ENCODE measurements at places on chromosomes 7 and 10.

DNA sequence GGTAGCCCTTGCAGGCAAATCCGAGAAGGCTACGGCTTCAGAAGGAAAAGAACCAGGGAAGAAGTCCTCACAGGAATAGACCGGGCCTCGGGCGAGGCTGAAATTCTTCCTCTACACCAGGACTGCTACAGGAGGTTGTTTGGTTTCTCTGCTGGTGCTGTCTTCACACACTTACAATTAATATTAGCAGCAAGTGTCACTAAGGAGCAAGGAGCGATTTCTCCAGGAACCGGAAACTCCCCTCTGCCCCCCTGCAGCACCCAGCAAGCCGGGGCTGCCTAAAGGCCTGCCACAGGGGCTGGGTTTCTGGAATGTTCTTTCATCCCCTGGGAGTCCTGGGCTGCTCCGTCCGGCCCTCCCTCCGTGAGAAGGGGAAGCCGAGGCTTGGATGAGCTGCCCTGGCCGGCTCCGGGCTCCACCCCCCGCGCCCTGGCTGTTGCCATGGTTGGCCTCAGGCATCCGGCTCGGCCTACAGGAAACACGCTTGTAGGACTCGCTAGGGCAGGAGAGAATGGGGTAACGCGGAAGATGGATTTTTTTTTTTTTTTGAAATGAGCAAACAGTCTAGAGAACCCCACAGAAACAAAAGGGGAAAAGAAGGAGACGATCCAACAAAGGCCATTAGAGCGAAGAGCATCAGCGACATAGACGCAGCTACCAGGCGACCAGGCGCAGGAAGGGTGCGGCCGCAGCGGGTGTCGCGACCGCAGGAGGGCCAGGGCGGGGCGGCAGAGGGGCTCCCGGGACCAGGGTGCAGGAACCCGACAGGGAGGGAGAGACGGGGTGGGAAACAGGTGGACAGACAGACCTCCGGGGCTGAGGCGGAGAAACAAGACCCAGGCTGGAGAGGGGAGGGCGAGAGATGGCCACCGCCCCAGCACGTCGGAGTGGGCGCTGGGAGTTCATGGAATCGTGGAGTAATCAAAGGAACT is 33.0 kb downstream of the EN2 start:
- peak; percentile 69 for DNase-seq

DNA sequence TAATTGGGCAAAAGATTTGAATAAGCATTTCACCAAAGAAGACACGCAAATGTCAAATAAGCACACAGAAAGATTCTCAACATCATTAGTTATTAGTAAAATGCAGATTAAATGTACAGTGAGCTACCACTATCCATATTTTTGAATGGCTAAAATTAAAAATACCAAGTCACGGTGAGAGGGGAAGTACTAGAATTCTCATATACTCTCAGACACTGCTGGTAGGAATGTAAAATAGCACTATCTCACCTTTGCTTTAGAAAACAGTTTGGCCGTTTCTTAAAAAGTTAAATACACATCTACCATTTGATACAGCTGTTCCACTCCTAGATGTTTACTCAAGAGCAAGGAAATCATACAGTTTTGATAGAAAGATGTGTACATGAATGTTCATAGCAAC is 115.8 kb upstream of the CELF2 start:
- DNase-seq, result no peak

GRCh38 chr7:20200971-20201370 is 16.2 kb downstream of the MACC1 start:
- DNase-seq, result no peak

DNA sequence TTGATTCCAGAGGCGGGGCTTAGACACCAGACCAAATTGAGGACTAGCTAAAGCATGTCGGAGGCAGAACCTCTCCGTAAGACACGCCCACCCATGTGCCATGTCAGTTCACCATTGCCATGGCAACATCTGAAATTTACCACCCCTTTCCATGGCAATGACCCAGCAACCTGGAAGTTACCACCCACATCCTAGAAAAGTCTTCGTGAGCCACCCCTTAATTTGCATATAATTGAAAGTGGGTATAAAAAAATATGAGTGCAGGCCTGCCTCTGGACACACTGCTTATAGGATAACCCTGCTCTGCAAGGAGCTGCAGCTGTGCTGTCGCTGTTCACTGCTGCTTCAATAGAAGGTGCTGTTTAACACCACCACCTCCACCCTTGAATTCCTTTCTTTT is 28.0 kb downstream of the TMEM270 start:
- no peak for DNase-seq

DNA sequence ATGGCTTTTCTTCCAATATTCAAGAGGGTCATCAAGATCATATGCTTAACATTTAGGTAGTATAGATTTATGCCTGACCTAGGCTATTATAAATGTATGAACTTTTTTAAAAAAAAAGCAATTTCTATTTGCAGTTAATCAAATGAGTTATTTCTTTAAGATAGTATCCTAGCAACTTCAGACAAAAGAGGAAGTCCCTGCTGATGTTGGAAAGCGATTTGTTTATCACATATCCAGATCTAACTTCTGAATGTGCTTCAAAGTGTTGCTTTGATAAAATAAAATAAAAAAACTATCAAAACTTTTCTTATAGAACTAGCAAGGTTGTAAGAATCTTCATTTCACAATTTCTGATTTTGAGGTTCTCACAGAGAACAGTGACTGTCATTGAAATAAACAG is 401.9 kb upstream of the PHF14 start:
- no peak for DNase-seq

DNA sequence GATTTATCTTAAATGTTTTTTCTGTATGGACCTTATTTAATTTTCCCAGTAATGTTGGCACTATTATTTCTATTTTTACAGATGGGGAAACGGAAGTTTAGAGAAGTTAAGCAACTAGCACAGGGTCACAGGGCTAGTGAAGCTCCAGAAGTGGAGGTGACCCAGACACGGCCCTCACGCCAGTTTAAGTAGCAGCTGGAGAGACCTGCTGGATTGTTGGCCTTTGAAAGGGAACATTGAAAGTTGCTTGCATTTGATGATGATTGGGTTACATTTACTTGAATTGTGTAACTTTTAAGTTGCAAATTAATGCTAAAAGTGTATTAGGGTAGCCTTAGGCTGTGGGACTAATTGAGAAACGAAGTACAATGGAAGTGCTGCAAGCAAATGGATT is 25.6 kb downstream of the CDK14 start:
- DNase-seq, result no peak

- DNase-seq, result no peak
These were observed 341.5 kb downstream of the OTUD1 start for GRCh38 chr10:23780331-23780730.

DNA sequence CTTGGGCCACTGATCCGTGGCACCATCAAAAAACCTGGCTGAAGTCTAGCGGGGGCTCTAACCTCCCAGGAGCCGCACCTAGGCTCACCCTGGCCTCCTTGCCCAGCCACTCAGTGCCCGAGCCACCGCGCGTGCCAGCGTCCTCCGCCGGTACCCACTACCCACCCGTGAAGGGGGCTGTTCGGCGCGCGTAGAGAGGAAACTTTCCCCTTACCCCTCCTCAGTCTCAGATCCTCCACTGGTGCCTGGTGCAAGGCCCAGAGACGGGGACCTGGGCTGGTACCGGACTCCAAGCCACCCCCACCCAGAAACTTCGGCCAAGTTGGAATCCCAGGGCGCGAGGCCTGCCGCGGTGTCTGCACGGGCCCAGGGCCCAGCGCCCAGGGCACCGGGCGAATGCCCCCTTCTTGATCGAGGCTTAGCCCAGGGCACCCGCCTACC is 3.5 kb upstream of the EBF3 start:
- no peak for DNase-seq

- DNase-seq, result no peak
These were observed 95.5 kb upstream of the SMNDC1 start for GRCh38 chr10:110399965-110400933.

DNA sequence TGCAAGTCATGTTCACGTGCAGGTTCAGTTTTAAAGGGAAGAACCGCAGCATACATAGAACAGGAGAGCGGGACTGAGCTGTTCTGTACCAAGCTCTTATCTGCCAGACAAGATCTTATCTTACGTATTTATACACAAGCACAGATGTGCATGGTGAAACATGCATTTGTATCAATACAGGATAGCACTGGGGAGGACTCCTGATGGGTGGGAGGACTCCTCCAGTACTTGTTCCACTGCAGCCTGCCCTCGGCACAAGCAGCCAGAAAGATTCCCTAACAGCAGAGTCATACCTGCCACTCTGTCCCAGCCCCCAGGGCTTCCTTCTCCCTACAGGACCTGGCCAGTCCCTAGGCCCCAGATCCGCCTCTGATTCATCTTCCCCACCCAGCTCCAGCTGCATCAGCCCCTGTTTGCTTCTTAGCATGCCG is 13.2 kb upstream of the PRKCQ start:
- no peak for DNase-seq

GRCh38 chr7:135938563-135938962 is 38.6 kb downstream of the MTPN start:
- DNase-seq, result no peak

DNA sequence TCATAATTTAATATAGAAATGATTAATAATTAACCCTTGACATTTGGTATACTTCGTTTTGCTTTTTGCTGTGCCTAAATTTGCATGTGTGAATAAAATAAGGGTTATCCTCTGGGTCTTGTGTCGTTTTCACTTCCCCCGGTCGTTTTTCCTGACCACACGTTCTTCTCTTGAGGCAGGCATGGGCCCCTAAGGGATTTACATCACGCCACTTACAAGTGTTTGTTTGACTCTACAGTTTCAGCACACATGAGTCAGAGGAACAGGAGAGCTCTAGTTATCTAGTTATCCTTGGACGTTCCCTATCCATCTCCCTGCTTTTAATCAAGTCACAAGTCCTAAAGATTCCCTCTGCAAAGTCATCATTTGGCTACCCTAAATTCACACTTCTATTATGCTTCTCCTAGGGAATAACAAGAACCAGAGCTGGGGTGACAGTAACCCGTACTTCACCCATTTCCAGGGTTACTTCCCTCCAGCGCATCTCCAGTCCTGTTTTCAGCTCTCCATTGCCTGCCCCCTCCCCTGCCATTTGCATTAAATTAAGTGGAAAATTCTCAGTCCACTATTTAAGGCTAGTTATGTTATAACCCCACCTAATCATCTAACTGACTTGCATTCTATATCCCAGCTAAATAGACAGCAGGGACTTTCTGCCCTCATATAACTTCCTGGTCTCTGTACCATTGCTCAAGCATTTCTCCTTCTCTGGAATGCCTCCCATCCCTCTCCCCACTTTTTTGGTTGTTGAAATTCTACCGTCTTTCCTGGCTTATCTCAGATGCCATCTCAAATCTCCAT is 206.9 kb downstream of the PTEN start:
- DNase-seq, result no peak

GRCh38 chr10:73887294-73888039 is 13.1 kb upstream of the CAMK2G start:
- DNase-seq, result no peak

DNA sequence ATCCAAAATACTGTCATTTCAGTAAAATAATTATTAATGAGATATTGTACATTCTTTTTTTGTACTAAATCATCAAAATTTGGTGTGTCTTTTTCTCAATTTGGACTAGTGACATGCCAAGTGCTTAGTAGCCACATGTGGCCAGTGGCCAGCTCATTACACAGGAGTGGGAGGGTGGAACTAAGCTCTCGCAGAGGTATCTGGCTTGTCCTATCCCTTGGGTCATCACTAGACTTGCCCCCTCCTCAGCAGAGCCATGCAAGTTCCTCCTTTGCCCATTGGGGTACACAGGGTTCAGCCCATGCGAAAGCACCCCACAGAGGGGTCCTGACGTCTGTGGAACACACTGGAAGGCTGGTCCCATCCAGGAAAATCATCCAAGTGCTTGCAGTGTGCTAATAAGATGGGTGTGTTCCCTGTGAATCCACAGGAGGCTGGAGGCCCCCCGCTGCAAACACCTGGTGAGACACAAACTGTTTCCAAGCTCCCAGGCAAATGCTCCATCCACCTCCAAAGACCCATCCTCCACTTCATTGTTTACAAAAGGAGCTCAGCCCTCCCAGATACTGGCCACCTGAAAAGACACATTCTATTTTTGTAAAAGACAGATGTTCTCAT is 1.3 kb downstream of the ARHGAP22 start:
- no peak for DNase-seq

- DNase-seq, result no peak
These were observed 196.5 kb downstream of the ACTR3B start for GRCh38 chr7:152956006-152956405.

DNA sequence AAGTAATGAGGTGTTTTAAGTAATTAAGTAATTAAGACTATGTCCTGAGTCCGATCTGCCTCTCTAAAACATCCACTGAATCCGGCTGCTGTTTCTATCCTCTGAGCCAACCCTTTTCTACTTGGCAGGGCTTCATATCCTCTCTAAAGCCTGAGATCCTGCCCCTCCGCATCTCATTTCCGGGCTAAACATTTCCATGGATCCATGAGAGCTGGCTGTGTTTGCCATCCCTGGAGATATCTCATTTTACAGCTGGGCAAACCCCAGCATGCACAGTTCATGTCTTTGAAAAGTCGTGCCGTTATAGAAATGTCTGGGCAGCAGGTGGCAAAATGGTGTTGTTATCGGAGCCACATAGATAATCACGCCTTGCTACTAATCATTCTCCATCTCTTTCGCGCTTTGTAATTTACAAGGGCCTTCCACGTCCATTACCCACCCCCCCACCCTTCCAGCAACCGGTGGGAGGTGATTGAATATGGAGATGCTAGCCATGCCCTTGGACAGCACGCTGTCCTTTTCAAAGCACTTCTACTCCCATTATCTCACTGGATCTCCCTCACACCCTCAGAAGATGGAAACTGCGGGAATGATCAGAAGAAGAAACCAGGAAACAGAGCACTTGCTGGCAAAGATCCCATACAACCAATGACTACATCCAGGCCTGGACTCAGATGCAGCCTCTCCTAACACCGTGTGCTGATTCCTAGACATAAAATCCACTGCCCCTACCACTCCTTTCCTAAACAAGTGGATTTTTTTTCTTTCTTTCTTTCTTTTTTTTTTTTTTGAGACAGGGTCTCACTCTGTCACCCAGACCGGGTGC is 1189.2 kb downstream of the TYW1 start:
- DNase-seq, result no peak

GRCh38 chr10:1169186-1169885 is 113.2 kb downstream of the WDR37 start:
- DNase-seq, result no peak

- peak; percentile 28 for DNase-seq
These were observed 44.2 kb downstream of the RAB11FIP2 start for GRCh38 chr10:118002581-118002980.

DNA sequence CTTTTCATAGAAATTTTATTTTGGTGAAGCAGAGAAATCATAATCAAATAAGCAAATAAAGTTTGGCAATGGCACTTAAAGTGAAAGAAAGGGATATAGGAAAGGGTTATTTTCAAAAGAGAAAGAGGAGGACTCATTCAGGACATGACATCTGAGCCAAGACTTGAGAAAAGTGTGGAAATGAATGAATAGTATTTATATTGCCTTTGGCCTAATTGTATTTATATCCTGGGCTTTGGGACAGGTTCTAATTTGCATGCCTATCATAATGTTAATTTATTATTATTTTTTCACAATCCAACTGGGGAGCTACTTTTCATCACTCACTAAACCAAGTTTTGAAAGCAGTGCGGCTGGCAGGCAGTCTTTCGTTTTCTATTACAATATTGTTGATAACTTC is 376.8 kb downstream of the HGF start:
- DNase-seq, result no peak
